ENCODE measurements at places on chromosomes 6 and 20.

DNA sequence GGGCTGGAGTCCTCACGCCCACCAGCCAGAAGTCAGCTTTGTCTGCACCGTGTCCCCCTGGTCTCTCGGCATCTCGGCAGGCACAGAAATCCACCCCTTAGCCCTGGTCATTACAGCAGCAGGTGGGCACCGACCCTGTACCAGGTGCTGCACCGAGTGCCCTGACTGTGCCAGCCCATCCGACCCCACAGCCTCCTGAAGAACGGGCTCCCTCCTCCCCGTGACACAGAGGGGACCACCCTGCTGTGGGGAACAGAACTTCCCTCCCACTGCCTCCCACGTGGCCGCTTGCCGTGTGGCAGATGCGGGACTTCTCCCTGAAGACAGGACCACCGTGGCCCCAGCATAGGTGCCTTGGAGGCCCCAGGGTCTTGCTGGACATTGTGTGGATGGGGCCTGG, 161.2 kb downstream of the TAF4 start:
- no peak for DNase-seq

DNA sequence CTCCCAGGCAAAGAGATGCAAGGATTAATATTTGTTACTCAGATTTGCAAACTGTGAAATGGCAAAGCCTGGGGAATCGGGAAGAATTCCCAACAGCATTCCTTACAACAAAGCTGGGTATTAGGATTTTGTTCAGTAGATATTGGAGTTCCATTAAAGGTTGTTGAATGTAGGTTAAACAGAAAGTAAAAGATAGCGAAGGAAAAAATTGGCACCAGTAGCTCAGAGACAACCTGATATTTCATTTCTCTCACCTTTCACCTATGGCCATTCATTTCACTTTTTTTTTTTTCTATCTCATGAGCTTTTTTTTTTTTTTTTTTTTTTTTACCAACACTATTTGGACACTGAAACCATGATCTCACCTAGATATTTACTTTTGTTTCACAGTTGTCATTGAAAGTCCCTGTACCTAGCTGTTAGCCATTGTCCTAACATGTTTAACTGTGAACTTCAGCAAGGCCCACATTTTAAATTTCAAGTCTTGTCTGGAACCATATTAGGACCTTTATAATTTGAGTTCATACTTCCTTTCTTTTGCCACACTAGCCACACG, 552.5 kb downstream of the HAO1 start:
- DNase-seq: no peak

- no peak for DNase-seq
Observed at GRCh38 chr6:89612121-89612520, 26.4 kb downstream of the LYRM2 start.

DNA sequence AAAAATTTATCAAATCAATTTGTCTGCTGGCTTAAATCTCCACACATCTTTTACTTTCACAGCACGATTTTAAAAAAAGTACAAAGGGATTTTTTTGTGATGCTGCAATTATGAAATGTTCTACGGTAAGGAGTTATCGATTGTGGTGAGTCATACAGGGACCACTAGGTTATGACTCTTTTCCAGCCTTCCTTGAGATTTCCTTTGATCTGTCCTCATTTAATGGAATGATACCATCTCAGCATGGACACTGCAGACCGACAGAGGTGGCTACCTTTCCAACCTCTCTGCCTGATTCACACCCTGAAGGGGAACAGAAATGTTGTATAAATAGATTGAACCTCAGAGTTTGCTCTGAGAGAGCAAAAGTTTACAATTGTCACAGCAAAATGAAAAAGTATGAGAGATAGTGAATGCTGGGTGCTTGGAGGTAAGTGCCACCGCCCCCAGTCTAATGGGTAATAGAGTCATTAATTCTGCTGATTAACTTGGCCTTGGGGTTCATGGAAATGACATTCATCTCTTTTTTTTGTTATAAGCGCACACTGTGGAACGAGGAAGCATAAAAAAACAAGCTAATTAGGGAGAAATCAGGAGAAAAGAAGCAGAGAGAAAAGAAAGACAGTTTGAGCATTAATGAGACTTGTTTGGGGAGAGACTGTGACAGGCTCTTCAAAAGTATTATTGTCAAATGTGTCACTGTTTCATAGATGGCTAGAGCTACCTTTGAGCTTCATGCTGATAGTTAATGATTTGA, 306.0 kb downstream of the RNF144B start:
- DNase-seq: no peak

GRCh38 chr6:11277275-11278206, 45.1 kb upstream of the NEDD9 start:
- no peak for DNase-seq

- DNase-seq: no peak
Observed at GRCh38 chr20:57638173-57638894, 18.1 kb upstream of the ZBP1 start.

GRCh38 chr6:142702501-142703460, 242.2 kb downstream of the HIVEP2 start:
- peak; percentile 8 for DNase-seq

DNA sequence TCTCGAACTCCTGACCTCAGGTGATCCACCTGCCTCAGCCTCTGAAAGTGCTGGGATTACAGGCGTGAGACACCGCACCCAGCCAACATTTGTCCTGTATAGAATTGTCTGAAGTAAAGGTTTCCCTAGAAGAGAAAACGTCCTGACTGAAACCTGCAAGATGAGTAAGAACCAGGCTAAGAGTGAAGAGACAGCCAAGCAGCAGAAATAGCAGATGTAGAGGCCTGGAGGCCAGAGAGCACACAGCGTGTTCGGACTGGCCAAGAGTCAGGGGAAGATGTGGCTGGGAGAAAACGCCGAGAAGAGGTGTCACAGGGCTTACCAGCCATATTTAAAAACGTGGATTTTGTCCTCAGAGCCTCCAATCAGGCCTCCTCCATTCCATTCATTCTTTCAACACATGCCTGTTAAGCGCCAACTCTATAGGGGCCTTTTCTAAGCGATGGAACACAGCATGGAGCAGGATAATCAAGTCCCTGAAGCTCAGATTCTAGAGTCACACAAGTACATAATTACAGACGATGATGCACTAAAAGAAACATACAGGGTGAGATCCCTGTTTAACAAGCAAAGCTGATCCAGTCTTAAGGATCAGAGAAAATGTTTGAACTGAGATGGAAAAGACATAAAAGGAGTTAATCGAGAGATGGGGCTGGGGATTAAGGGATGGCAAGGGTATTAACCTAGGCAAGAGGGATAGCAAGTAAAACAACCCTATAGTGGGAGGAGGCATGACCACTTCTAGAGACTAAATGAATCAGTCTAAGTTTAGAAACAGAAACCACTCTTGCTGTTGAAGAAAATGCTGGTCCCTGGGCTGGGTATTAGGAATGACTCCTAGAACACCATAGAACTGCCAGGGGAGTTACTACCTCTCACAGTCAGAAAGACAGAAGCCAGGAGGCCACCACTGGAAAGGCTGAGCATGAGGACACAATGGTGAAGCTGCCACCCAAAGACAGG, 4.8 kb downstream of the ZCCHC3 start:
- no peak for DNase-seq

DNA sequence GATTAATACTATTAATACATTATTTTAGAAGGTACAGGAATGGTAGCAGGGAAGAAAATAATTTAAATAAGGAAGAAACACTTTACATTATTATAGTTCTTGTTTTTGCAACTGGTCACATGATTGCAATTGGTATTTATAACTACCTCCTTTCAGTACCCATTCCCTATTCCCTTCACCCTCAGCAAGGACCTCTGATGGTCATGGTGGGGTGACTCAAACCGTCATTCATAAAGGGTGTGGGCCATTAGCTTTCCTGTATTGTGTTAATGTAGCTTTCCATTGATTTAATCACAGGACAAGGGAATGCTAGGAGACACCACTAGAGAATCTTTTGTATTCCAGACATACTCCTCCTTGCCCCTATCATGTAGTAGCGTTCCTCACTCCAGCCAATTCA, 47.2 kb upstream of the TMEM244 start:
- no peak for DNase-seq

DNA sequence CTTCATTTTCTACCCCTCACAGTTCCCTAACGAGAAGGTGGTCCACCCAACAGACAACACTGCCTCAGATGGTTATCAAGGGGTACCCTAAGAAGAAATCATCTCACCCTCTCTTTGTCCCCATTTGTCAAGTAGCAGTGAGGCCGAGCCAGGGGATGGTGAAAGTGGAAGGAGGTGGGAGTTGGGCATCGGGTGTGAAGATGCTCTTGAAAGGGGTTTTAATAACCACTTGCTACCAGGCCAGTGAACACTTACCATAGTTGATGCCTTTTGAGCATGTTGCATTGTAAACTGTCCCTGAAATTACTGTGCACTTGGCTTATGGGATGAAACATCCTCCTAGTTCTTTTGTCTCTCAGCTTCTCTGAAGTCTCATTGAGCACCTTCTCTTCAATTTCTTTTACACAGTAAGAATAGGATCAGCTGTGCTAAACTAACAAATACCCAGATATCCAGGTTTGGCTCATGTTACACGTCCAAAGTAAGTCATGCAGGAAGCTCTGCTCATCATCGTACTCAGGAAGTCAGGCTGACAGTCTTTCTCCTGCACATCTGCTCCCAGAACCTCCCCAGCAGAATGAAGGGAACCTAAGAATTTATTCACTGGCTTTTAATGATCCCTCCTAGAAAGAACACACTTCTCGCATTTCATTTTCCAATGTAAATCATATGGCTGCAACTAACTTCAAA, 13.3 kb downstream of the HLA-DPB1 start:
- DNase-seq: no peak

GRCh38 chr6:17932330-17932852, 55.0 kb downstream of the KIF13A start:
- no peak for DNase-seq

DNA sequence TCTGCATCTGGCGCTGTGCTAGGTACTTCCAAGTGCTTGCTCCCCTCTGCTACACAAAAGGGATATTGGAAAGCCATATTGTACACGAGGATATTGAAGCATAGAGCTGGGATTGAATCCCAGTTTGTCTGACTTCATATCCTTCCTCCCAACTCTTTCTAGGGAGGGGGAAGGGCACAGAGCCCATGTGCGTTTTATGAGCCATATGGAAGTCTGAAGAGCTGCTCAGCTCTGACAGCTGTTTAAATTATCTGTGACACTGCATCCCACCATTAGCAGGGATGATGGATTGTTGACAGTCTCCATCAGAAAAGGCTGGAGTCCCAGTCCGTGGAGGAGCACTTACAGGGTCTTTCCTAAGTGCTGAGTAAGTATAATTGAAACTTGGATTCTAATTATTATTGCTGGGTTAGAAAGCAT, 18.4 kb downstream of the TIAM2 start:
- DNase-seq: peak; percentile 99

GRCh38 chr6:120584111-120584760, 750.0 kb downstream of the TBC1D32 start:
- peak; percentile 59 for DNase-seq

- peak; percentile 15 for DNase-seq
Observed at GRCh38 chr6:17665132-17665531, 41.6 kb downstream of the NUP153 start.

DNA sequence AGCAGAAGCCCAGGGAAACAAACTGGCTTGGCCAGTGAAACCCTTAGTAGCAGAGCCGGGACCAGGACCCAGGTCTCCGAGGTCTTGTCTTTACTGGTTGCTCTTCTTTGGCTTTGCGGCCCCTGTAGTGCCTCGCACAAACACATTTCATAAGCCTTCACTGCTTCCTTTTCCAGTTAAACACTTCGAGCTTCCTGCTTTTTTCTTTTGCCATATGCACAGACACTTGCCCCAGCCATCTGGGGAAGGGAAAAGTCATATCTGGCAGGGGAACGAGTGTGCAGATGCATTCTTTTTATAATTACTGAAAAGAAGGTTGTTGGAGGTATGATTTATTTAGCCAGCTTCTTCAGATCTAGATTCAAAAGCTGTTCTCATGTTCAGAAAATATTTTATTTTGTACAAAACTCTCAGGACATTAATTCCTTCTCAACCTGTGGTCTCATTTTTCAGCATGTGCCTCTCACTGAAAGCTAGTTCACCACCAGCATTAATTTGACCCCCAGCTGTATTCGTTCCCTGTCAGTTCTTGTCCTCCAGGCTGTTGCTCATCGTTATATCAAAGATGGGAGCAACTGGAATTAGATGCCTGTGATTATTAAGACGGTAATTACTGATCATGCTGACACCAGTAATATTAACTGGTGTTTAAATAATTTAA, 19.2 kb downstream of the KLHL32 start:
- no peak for DNase-seq

- DNase-seq: no peak
Observed at GRCh38 chr6:100952006-100952405, 70.9 kb upstream of the ASCC3 start.

- DNase-seq: no peak
Observed at GRCh38 chr6:129402244-129402643, 307.7 kb downstream of the ARHGAP18 start.

DNA sequence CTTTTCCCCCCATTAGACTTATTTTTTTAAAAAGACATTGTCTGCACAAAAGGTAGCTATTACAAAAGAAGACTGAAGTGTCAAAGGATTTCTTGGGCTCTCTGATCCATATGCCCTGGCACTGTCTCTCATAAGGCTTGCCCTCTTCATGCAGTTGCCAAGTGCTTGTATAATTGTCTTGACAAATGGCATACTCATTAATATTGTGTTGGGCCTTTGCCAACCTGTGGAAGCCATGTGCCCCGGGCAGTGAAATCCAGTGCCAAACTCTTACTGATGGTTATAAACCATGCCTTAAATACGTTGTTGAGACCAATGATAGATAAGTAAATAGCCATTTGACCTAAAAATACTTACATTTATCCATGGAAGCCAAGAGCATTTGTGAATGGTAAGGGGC, 98.1 kb downstream of the FARS2 start:
- no peak for DNase-seq

- no peak for DNase-seq
Observed at GRCh38 chr6:91926361-91926760, 1339.5 kb upstream of the MAP3K7 start.

DNA sequence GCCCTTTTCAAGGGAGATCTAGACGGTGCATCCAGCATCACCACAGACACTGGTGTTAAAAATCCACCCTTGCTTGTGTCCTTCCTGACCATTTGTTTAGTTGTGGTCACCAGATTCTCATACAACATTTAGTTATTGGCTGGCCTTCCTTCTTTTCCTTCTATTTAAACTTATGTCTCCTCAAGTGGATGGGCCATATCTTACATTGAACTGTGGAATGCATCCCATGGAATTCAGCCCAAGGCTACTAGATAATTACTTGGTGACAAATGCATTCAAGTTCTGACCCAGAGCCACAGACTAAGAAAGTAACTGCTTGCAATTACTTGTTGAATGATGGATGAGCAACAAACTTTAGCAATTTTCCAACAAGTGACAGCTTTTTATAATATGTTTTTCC, 198.9 kb upstream of the SSTR4 start:
- DNase-seq: no peak

GRCh38 chr6:117544716-117545115, 57.6 kb downstream of the GOPC start:
- DNase-seq: no peak

GRCh38 chr6:145863988-145864616, 49.5 kb upstream of the FBXO30 start:
- DNase-seq: no peak

DNA sequence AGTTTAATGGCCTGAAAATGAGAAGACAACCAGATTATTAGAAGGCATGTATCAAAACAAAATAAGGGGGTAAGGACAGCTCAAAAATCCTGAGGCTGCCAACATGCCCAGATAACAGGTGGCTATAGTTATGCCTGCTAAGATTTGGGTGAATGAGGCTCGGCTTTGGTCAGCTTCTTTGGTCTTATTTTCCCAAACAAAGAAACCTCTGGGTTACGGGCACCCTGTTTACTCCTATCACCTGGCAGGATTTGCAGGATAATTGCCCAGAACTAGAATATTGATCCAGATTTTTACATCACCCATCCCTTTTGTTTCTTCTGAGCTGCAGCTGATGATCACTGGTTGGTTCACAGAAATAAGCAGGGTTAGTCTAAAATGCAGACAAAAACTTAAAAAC, 74.3 kb downstream of the SLC16A10 start:
- DNase-seq: no peak

All from NCI-H82 (cell line).